Adipocyte (in vitro differentiated cells): ENCODE measurements at places on chromosomes 3 and 15.

GRCh38 chr3:25558121-25558520 lies 106.6 kb downstream of the TOP2B start:
- no peak for DNase-seq

- DNase-seq: peak; percentile 21
These were observed 227.7 kb upstream of the ZPLD1 start for GRCh38 chr3:102207151-102207571.

- DNase-seq: no peak
These were observed 98.0 kb upstream of the RORA start for GRCh38 chr15:61327019-61327631.

DNA sequence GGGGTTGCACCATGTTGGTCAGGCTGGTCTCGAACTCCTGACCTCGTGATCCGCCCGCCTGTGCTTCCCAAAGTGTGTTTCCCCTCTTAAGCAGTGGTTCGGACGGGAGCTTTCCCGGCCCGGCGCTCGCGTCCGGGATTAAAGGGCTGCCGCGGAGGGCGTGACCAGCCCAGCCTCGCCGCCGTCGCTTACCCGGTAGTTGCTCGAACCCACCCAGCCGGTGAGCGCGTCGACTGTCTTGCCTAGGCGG lies 513 bp downstream of the CLASP2 start:
- peak; percentile 82 for DNase-seq

GRCh38 chr3:111737706-111738086 lies 121.4 kb upstream of the PHLDB2 start:
- DNase-seq: peak; percentile 93

- DNase-seq: peak; percentile 68
These were observed 146.3 kb downstream of the ALCAM start for GRCh38 chr3:105513042-105513441.

GRCh38 chr3:146493761-146494160 lies 24.4 kb upstream of the PLSCR2 start:
- DNase-seq: no peak

DNA sequence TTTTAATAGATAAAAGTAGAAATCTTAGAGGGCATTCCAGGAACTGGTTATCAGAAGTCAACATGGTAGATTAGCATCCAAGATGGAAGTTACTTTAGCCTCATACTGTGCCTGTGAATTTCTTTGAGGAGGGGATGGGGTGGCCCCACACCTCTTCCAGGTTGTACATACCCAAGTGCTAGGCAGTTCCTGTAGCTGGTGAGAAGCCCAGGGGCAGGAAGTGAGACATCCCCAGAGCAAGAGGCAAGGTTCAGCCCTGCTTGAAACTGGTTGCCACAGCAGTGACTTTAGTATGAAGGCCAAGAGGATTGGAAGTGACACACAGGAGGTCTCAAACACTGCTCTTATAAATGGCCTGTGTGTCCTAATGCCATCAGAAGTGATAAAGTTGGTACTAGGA lies 11.9 kb downstream of the GTPBP8 start:
- DNase-seq: no peak

DNA sequence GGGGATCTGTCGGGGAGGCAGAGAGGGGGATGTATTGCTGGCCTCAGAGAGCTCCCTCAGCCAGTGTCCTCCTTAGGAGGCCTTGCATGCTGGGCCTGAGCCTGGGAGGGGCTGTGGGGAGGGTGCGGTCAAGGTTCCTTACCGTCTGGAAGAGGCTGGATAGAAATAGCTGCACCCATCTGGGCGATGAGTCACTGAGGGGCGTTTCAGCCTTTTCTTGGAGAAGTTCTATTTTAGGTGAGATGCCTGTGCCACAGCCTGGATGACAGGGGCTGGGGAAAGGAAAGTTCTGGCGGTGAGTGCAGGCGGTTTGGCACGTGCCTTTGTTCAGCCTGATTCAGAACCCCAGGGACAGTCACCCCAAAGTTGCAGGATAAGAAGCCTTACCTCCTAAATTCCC lies 35.7 kb upstream of the APEH start:
- peak; percentile 45 for DNase-seq

DNA sequence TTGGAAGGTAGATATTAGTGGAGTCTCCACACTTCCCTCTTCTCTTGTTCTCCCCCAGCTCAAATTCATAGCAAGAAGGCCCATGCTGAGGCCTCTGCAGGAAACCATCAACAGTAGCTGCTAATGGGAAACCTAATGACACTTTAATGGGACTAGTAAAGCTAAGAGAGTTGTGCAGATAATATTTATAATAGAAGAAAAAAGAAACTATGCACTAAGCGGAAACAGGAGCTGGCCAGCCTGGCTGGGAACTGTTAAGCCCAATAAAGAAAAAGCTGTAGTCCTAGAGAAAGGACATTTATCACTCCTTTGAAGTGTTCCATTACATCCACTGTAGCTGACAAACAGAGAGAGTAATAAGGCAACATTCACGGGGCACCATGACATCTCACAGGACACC lies 229.6 kb downstream of the IGSF11 start:
- no peak for DNase-seq

GRCh38 chr3:87446849-87447387 lies 170.5 kb upstream of the POU1F1 start:
- DNase-seq: no peak

- no peak for DNase-seq
These were observed 22.7 kb downstream of the ZNF860 start for GRCh38 chr3:32004113-32004765.

DNA sequence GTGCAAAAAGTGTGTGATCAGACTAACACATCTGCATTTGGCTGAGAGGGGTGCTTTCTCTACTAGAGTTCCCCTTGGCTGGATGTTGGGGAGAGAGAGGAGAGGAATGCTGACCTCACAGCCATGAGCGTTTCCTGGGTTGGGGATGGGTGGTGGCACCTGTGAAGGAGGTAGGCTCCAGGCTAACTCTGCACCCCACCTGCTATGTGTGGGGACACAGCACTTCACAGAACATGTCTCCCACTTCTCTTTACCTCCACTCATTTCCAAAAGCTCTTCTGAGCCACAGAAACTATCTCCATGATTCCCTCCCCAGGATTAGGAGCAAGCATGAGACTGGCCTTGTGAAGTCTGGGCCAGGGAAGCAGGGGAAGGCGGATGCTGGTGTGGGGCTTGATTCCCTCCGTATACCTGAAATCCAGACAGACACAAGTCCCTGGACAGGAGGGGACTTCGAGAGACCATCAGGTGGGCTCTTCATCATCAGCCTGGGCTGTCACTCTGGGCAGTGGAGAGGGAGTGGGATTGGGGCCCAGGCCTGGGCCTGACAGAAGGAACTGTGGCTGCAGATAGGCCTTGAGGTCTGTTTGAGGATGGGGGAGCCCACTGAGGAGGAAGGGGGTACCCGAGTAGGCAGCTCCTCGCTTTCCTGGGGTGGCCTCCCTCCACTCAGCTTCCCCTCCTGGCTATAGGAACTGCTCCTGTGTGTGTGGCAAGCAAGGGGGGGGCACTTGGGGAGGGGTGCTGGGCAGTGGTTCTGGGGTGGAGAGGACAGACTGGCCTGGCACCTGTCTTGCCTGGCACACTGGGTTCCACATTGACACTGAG lies 40.7 kb downstream of the FEM1B start:
- DNase-seq: no peak

GRCh38 chr3:154758109-154758868 lies 321.8 kb upstream of the MME start:
- peak; percentile 84 for DNase-seq

DNA sequence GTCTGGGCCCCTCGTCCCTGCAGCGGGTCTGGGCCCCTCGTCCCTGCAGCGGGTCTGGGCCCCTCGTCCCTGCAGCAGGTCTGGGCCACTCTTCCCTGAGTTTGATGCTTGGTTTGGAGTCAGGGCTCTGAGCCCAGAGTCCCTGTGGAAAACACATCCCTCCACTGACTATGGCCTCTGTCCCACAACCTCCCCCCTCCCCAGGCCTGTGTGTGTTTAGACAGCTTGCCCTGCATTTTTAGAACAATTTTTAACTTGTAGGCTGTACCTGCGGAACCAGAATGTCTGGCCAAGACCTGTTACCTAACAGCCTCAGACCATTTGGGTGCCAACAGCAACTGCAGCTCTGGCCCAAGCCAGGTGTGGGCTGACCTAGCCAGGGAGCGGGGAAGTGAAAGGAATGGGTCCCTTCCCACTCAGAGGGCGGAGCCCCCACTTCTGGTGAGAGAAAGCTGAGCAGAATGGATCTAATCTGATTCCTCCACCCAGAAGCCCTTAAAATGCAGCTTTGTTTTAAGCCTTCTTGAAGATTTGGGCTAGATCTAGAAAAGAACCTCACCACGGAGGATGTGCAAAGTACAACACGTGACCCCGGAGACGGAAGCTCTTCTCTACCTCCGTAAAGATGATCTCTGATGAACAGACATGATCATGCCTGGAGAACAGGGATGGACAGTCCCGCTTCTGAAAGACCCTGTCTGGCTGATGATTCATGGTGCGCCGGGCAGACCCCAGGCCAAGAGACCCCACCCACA lies 60.5 kb upstream of the TFRC start:
- DNase-seq: no peak

DNA sequence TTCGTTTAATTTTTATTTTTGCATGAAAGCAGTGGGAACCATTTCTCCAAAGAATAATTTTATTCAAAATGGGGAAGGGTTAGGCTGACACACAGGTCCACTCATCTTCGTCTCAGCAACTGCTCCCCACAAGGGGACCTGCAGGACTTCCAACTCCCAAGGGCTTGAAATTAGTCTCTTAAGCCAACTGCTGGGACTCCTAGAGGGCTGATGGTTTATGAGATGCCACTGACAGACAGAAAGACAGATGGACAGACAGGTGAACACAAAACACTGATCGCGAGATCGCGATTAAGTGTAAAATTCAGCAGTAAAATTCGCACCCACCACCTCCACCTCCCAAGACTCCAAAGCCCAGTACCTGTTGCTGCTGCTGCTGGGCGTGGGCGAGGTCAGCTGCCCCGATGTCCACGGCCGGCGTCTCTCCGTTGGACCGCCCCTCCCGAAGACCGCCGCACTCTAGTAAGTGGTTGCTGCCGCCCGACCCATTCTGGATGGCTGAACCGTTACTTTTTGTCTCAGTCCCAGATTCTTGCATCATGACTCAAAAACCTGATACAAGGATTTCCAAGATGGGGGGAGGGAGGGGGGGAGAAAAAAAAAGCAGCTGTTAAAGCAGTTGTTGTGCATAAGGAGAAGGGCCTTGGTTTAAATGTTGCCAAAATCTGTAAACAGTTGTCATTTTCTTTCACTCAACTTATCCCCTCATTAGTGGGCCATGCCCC lies 385.5 kb downstream of the FOXP1 start:
- DNase-seq: no peak

DNA sequence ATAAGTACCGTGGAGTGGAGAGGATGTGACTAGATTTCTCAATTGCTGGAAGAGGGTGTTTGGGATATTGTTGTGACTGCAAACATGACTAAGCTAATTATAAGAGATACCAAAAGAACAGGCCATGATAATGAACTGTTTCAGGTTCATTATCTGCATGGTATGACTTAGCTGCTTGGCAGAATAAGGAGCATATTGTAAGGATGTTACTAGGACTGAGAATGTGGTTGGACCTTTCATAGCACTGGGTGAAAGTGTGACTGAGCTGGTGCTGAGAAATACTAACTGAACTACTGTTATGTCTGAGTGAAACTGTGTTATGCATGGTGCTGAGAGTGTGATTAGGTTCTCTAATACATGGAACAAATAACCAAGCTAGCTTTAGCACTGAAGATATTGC lies 11.0 kb downstream of the SCN10A start:
- DNase-seq: no peak

- no peak for DNase-seq
These were observed 59.7 kb downstream of the ATP8B4 start for GRCh38 chr15:50059203-50059772.

DNA sequence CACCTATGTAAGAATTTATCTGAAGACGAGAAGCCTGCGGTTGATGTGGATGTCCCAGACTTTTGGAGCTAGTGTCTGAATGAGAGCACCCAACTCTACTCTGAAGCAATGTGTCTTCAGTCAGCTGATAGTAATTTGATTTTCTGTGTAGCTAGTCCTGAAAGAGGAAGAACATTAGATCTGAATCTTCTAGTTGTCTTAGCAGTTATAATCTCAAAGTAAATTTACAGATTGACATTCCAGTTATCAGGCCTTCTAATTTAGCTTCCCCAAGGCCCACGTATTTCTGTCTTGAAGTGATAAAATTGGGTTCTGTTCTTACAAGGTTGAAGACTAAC lies 1.5 kb downstream of the TCAIM start:
- no peak for DNase-seq

DNA sequence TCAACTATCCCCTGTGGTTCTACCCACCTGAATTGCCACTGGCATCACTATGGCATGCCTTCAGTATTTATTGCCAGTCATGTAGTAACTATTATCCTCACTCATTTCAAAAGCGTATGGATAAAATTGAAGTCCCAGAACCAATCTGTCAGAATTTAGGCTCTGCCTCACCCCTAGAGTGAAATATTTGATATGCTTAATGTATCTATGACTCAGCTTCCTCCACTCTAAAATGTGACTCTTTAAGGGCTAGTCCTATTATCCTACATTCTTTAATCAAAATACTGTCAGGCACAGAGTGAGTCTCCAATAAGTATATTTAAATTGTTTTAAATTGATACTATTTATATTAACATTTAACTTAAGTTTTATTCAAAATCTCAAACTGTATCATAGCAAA lies 27.6 kb downstream of the ARPP21 start:
- DNase-seq: no peak

- peak; percentile 29 for DNase-seq
These were observed 2.6 kb downstream of the MORF4L1 start for GRCh38 chr15:78875107-78875914.

GRCh38 chr3:167740961-167741587 lies 5.6 kb downstream of the SERPINI1 start:
- peak; percentile 36 for DNase-seq

- no peak for DNase-seq
These were observed 157.8 kb upstream of the ROPN1 start for GRCh38 chr3:124149771-124150170.

GRCh38 chr3:68876112-68876713 lies 56.1 kb downstream of the TAFA4 start:
- peak; percentile 88 for DNase-seq

DNA sequence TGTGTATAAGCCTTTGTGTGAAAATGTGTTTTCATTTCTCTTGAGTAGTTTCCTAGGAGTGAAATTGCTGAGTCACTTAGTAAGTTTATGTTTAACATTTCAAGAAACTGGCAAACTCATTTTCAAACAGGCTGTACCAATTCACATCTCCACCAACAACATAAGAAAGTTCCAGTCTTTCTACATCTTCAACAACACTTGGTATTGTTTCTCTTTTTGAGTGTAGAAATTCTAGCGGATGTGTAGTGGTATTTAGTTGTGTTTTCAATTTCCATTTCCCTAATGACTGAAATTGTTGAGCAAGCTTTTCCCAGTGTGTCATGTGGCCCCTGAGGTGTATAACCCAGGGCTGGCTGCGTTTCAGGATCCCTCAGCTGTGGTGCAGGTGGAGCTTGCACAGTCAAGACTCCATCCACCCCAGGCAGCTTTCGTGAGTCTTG lies 258.5 kb downstream of the PDCD6IP start:
- DNase-seq: peak; percentile 28

GRCh38 chr15:42056934-42057798 lies 36.3 kb upstream of the PLA2G4E start:
- DNase-seq: peak; percentile 66

DNA sequence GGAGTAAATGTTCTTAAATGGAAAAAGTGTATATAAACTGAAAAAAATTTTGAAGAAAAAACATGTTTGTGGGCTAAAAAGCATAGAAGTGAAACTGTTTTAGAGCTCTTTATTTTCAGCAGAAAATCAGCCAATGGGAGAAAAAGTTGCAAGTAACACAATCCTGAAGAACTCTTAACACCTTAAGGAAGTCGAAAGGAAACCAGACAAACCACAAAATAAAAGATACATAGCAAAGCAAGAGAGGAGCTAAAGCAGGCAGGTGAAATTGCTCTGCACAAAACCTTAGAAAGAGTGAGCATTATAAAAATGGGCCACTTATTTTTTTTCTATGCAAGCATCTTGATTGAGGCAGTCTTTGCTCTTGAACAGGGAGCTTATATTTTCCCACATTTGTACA lies 300.5 kb downstream of the RAP2B start:
- DNase-seq: no peak
